Stimulated activated CD8-positive, alpha-beta memory T cell treated with anti-CD3 and anti-CD28 coated beads, Interleukin-7, amount 100 ng/mL, for 1 hour (primary cell): ENCODE measurements at places on chromosomes 7 and 10.
A peak's percentile ranks its signal among the peaks of the same experiment; 100 is the strongest.

GRCh38 chr7:3957472-3958108 is 656.5 kb downstream of the SDK1 start:
- no peak for DNase-seq

DNA sequence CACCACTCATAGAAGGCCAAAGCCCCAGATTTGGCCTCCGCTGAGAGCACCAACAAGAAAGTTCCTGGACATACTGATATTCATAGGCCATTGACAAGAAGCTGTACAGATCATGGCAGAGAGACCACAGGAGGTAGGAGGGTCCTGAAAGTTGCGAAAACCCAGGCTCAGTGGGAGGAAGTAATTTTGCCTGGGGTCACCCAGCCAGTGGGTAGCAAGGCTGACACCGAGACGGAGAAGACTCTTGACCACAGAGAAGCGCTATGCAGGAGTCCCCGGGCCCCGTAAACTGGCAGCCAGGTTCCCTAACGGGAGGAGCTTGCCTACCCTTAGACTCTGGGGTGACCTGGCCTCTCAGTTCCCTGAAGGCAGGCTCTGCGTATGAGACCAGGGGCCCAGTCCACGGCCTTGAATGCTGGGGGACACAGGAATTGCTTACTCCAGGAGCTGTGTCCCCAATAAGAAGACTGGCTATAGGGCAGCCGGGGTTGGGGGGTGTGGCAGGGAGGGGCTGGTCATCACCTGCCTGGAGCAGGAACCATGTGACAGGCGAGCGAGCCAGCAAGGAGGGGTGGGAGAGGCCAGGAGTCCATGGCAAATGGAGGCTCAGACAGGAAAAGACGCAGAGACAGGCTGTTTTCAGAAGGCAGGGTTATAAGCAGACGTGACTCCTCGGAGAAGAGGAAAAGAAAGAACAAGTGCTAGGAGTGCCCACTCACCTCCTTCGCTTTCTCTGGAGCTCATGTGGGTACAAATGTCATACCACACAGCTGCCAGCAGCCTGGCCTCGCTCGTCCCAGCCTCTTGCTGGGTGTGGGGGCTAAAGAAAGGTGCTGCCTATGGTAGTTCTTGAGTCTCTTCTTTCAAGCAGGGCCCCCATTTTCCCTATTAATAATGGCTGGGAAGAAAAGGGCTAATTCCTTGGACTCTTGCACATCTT is 24.6 kb upstream of the NPFFR1 start:
- DNase-seq = no peak

DNA sequence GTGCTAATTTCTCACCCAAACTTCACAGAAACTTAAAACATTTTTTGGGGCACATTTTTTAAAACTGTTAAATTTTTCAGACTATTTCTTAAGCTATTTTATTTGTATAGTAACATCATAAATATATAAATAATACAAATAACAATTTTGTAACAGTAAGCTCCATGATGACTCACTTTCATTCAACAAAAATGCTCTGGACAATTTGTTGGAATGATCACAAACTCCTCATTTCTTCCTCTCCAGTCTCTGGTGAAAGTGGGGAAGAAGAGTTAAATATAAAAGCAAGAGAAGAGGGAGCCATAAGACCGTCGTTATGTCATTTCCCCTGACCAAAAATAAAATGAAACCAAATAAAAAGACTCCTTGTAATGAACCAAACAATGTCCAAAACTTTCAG is 162.4 kb downstream of the AGMO start:
- DNase-seq = no peak

DNA sequence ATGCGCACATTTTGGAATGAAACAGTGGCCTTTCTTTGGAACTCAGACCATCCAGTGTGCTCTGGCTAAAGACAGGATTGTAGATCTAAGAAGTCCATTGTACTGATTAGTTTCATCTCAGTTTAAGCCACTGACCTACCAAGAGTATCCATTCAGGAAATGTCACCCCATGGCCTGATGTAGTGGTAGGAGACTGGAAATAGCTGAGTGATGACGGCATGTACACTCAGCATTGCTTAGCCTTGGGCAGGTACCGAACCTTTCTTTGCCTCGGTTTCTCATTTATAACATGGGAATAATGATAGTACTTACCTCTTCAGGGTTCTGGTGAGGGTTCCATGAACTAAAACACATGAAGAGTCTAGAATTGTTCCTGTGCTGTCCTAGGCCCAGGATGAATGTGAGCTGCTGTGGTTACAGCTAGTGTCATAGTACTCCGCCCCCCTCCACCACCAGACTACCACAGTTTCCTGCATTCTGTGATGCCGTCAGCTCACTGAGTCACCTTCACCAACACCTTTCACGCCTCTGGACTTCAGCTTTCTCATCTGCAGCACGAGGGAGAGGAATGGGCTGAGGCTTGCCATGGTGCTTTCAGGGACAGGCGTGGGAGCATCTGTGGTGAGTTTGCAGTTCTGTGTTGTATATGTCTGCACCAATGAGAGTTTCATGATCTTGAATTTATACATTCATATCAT is 484.0 kb upstream of the GALNT17 start:
- peak; percentile 70 for DNase-seq

GRCh38 chr10:100334762-100335161 is 4.7 kb upstream of the PKD2L1 start:
- DNase-seq = no peak

GRCh38 chr7:141737118-141737835 is 881 bp upstream of the SSBP1 start:
- DNase-seq = no peak

- DNase-seq = no peak
Observed at GRCh38 chr7:12074889-12075288, 136.2 kb upstream of the TMEM106B start.

DNA sequence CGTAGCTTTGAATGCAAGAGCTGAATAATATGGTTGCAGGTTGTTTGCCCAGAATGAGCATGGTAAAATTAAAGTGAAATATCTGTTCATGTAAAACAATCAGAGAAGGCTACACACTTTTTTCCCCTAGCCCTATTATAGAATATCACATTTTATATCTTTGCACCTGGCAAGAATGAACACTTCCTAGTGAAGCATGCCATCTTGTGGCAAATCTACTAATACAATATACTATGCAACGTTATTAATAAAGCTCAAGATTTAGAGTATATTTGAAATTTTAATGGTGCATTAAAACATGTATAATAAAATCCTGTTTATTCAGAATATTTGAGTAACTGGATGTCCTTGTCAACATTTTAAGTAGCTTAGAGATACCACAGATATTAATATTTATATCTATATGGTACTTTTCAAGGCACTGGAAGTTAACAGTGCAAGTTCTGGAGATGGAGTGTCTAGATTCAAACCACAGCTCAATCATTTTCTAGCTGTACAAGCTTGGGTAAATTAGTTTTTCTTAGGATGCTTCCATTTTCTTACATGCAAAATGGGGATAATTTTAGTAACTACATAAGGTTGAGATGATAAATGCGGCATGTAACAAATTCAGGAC is 643.1 kb upstream of the SEMA3D start:
- DNase-seq = no peak

- no peak for DNase-seq
Observed at GRCh38 chr10:19451937-19452336, 364.3 kb upstream of the PLXDC2 start.

DNA sequence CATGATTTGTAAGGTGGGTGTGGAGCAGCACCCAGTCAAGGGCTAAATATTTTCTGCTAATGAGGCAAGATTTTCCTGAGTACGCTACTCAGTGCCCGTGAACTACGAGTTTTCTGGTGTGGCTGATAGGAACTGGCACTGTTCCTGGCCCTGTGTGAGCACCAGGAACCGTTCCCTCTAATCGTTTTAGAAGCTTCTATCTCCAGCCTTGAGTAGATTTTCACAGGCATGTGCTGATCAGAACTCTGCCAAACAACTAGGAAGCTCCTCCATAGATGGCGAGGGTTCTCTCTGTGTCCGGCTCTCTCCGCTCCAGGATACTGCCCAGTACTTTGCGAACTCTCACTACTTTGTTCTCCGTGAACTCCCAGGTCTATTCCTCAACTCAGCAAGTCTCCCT is 17.7 kb downstream of the TRIM4 start:
- DNase-seq = no peak

- no peak for DNase-seq
Observed at GRCh38 chr7:22979861-22980260, 34.1 kb downstream of the HYCC1 start.

DNA sequence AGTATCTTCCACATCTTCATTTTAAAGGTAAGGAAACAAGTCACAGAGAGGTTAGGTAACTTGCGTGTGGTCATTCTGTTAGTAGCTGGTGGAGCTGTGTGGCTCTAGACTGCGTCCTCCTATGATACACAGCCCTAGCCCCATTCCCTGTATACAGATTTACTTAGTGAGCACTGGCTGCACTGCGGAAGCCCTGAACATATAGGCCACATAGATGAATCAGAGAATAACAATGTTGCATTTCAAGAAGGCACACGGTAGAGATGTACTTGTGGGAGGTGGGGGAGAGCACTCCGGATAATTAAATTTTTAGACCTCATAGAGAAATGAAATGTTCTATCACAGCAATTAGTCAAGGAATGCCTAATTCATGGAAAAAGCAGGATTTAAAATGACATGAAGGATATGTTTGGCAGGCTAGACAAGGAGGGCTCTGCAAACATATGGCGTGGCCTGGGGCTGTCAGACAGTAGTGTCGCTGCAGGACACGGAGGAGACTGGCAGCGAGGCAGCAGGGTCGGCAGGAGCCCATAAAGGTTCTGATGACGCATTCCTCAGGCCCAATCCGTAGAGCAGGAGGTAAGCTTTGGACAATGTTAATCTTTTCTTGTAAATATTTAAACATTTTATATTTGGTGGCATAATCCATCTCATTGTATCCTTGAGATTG is 29.5 kb downstream of the RAB11FIP2 start:
- no peak for DNase-seq

- no peak for DNase-seq
Observed at GRCh38 chr10:59648711-59649201, 60.9 kb downstream of the SLC16A9 start.

GRCh38 chr10:120557311-120557710 is 100.3 kb downstream of the PLPP4 start:
- no peak for DNase-seq

DNA sequence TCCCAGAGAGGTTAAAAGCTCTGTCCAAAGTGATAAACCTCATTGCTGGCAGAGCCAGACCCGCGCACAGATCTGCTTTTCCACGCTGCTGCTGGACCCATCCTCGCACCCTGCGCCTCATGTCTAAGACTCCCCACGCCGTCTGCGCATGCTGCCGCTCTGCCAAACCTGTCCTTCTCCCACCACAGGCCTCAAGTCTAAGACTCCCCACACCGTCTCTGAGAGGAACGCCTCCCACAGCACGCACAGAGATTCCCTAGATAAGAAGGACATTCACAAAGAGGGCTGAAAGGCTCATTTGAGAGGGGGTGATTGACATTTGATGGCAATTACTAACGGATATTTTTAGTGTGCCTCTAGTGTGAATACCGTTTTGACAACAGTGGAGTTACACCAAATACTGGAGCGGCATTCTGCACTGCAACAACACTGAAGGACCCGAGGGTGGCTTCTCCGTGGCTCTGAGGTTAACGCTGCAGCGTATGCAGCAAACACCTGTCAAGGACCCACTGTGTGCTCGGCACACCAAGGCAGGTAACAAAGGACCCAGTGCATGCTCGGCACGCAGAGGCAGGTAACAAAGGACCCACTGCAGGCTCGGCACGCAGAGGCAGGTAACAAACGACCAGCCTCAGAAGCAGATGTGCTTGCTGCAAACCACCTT is 231.4 kb downstream of the DNAJB6 start:
- DNase-seq = no peak

DNA sequence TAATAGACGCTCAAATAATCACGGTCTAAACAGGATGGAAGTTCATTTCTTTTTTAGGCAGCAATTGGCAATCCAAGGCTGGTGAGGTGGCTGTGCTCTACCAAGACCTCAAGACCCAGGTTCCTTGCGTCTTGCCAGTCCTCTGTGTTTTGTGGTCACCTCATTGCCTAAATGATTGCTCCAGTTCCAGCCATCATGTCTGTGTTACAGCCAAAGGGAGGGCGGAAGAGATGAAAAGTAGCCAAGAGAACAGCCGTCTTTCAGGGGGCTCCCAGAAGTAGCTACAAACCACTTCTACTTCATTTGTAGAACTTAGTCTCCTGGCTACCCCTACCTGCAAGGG is 19.2 kb upstream of the C10orf67 start:
- DNase-seq = no peak

DNA sequence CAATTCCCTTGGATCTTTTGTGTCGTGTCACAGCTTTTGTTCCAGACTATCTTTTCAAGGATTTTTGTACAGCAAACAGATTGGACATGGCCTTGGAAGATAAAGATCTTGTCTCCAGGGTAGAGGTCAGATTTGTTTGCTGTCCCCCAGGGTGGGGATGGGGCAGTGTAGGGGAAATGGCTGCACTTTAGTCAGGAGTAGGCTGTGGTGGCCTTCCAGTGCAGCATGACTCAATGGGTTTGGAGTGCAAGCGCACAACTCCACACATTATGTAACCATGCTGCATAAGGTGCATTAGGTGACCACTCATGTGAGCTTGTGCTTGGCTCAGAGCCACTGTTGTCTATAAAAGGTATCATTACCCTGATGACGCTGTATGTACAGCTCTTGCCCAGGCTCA is 23.9 kb upstream of the ADAMTS14 start:
- no peak for DNase-seq

DNA sequence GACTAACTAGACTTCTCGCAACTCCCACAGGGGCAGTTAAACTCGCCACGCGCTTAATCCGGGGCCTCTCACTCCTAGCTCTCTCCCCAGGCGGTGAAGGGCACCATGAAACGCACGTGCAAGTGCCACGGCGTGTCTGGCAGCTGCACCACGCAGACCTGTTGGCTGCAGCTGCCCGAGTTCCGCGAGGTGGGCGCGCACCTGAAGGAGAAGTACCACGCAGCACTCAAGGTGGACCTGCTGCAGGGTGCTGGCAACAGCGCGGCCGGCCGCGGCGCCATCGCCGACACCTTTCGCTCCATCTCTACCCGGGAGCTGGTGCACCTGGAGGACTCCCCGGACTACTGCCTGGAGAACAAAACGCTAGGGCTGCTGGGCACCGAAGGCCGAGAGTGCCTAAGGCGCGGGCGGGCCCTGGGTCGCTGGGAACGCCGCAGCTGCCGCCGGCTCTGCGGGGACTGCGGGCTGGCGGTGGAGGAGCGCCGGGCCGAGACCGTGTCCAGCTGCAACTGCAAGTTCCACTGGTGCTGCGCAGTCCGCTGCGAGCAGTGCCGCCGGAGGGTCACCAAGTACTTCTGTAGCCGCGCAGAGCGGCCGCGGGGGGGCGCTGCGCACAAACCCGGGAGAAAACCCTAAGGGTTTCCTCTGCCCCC is 19.5 kb downstream of the WNT8B start:
- peak; percentile 27 for DNase-seq

- DNase-seq = no peak
Observed at GRCh38 chr7:23283086-23283485, 16.1 kb upstream of the MALSU1 start.

GRCh38 chr10:126270111-126270510 is 118.2 kb downstream of the ADAM12 start:
- DNase-seq = no peak

- DNase-seq = no peak
Observed at GRCh38 chr7:8149222-8149621, 112.7 kb downstream of the ICA1 start.

GRCh38 chr10:6741541-6741941 is 161.5 kb upstream of the PRKCQ start:
- no peak for DNase-seq

- no peak for DNase-seq
Observed at GRCh38 chr7:77460057-77460486, 43.9 kb upstream of the GSAP start.

- DNase-seq = no peak
Observed at GRCh38 chr7:41491308-41491707, 211.6 kb downstream of the INHBA start.
